Right renal cortex interstitium (tissue), 3 donors: ENCODE measurements at places on chromosomes 3 and 15.

DNA sequence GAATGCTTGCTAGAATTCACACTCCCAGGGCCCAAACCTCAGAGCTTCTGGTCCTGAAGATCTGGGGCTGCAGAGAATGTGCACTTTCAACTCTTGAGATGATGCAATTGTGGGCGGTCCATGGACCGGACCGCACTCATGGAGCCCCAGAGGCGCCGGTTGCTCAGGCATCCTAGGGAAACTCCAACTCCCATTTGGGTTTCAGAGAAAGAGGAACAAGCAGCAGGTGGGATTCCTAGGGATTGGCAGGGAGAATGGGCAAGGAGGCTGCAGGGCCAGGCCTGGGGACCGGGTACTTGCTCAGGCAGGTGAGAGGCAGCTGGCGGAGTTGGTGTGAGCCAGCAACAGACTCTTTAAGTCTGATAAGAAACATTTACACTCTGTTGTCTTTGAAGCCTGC lies 3.5 kb downstream of the NOX5 start:
- no peak for DNase-seq

DNA sequence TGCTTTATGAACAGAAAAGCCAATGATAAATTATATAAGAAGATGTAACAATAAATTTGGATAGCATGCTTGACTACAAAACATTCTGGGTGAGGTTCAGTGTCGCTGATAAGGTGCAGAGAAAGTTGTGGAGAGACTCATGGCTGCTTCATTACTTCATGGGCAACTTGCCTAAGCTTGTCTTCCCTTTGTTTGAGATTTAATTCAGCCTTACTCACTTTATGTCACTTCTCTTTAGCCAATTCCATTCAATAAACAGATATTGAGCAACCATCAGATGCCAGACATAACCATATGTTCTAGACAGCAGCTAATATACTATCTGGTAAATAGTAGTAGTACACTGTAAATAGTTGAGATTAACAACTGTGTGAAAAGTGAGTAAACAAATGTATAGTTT lies 401.5 kb upstream of the FRG2C start:
- DNase-seq, result no peak

DNA sequence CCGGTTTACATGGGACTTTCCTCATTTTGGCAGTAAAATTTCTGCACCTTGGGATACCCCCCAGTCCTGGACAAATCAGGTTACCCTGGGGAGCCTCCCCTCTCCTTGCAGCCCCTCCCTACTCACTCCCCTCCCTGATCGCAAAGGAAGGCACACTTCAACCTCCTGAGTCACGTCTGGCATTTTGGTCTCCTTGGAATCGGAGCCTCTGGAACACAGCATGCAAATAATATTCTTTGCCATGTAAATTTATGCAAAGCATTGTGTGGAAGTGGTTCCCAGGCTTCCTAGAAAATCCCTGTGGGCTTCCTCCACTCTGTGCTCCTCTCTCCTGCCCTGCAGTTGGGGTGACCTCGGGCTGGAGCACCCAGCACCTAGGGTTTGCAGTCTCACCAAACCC lies 11.6 kb downstream of the SCN5A start:
- DNase-seq, result no peak

- no peak for DNase-seq
Measured at GRCh38 chr3:142796823-142797222, 73.0 kb downstream of the TRPC1 start.

GRCh38 chr3:194374935-194375334 lies 5.4 kb upstream of the LRRC15 start:
- no peak for DNase-seq

GRCh38 chr3:54366839-54367238 lies 244.5 kb downstream of the CACNA2D3 start:
- no peak for DNase-seq

- no peak for DNase-seq
Measured at GRCh38 chr15:85607842-85608241, 186.9 kb downstream of the KLHL25 start.

DNA sequence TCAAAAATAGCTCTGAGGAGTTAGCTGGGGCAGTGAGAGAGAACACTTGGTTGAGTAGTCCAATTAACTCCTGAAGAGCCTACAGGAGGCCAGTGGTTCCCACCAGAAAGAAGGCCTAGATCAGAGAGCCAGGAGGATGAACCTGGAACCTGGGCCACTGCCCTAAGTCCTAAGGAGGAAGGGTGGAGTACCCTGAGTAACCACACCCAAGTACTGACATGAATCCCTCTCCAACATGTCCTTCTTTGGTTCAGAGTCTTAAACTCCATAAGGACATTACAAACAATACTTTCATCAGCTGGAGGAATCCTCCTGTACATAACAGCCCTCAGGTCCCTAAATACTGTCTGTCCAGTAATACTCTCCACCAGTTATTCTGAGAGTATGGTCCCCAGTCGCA lies 25.6 kb upstream of the C3orf62 start:
- DNase-seq, result no peak

DNA sequence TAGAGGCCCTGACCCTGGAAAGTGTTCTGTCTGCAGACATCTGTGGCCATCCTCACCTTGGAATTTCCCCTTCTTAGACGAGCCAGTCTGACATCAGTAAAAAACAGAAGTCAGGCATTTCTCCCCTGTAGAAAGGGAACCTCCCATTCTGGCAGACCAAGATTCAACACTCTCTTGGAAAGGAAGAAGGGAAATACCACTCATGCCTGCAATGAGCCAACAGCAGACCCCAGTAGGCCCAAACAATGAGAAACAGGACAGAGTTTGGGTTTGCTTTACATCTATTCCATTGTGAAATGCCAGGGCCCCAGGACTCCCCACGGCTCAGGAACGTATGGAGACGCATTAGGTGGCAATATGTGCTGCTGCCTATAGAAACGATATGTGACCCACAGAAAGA lies 264.0 kb upstream of the NSMCE3 start:
- DNase-seq, result no peak

DNA sequence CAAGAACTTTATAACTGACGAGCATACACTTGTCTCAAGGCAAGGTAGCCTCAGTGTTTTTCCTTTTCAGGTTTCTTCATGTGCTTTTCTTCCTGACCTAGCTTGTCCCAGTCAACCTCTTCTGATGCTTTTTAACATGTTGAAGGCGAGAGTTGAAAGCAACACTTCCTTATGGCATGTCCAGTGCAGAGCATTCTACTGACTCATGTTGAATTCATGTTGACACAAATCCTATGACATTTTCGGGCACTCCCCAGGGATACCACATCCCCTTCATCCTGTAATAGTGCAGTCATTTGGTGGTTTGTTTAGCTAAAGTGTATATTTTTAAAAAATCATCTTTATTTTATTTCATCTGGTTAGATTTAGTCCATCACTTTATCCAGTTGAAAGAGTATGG lies 75.9 kb upstream of the CBLB start:
- DNase-seq, result no peak

DNA sequence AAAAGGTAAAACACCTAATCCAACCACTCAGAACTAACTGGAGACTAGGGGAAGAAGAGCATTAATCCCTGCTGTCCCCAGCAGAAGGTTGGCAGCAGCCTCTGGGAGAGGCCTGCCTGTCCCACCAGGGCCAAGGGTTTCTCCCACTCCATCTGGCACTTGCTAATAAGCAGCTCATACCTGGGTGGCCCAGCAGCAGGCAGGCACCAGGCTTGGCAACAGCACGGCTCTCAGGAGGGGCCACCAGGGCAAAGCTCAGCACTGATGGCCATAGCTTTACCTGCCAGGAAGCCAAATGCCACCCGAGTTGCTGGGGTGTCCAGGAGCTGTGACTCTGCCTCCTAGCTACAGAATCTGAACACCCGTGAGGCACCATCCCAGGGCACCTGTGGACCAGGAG lies 58.3 kb downstream of the BOC start:
- no peak for DNase-seq

GRCh38 chr15:40354408-40355171 lies 3.4 kb upstream of the DISP2 start:
- DNase-seq, result no peak

DNA sequence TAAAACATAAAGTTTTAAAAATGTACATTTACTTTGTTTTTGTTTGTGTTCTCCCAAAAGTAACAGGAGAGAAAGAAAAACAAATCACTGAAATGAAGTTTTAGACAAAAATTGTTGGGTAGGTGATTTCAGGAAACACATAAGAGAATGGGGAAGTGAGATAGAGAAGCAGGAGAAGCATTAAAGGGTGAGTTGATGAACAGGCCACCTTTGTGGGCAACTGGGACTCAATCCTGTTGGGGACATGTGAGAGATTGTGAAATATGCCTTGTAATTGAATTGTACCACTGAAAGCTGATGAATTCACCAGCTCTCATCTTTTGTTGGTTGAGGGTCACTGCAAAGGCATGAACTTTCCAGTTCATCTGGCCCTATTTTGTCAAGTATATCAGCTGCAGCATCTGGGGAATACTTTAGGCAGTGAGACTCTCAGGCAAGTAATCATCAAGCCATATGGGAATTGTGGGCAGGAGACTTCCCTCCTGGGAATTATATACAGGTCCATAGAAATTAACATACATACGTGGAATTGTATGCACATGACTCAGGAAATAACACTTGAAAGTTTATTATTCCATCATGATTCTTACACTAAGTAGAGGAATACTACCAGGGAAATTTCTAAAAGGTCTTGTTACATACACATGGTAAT lies 181.0 kb downstream of the ZBBX start:
- no peak for DNase-seq

DNA sequence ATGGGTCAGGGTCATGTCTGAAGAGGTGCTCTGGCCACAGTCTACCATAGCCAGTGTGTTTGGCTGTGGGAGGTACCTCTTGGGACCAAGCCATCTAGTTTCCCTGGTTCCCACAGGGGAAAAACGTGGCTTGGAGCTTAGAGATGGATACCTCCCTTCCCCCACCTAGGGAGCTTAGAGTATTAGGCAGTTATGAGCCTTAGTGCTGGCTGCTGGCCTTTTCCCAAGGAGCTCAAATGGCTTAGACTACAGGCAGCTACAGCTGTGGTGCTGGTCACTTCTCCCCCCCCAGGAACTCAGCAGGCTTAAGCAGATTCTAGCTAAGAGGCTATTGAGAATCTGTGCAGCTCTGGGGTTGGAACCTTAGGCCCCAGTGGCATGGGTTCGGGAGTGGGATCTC lies 591.2 kb downstream of the NSUN3 start:
- DNase-seq, result no peak

DNA sequence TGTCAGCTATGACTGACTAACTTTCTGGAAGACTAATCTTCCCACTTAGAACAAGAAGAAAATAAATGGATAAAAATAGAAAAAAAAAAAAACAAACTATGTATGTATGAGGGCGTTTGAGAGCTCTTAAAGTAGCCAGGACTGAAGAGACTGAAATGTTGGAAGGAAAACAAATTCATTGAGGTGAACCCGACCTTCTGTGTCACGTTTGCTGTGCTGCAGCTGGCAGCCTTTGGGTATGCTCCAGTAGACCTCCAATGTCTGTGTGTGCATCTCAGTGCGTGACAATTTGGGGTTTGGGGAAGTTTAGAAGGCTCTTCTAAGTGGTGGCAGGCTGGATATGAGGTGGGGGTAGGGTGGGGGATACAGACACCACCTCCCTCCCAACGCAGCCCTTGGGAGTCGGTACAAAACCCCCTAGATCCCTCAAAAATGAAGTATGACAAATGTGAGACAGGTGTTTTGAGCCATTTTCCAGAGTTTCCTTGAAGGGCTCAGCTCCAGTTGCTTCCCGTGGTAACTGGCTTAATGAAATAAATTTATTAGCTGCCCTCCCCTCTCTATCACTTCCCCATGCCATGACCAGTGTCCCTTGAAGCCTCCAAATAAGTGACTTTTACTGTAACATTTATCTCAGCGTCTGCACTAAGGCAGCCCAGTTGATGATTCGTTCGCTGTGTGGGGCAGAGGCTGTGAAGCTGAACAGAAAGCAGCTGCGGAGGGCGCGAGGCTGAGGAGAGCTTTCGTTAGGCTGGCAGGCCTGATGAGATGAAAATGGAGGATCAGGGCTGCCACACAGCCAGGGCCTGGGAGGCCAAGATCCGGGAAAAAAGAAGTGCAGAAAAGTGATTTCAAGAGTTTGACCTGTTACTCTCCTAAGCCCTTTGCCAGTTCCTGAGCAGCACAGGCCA lies 34.9 kb upstream of the GABRB3 start:
- peak; percentile 21 for DNase-seq

DNA sequence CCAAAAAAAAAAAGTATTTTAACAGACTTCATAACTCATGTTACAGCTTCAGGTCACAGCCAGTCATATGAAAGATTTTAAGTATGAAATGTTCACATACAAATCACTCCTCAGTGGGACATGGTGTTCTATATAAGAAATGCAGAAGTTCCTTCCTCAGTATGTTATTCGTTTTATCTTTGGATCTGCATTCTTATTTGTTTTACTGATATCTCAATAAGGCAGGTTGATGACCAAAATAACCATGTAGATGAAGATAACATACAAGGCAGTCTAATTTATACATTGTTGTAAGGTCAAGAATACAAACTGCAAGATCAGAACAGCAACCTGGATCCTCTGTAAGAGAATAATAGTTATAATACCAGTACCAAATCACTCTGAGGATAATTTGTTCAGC lies 75.6 kb downstream of the CHAC1 start:
- DNase-seq, result no peak

GRCh38 chr3:19888428-19889152 lies 45.4 kb downstream of the EFHB start:
- no peak for DNase-seq

DNA sequence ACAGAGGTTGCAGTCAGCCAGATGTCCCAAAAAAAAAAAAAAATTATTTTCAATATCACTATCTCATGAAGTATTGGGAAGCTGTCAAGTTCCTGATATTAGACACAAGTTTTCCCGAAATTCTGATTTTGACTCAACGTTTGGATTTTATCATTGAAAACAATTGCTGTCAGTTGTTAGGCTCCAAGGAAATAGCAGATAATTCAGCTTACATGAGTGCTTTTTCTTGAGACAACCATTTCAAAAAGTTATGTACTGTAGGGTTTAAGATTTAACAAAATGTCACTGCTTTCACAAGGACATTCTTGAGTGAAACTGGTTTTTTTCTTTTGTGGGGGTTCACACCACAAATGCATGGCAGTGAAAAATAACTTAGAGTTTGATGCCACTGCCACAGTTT lies 9.3 kb upstream of the SETD5 start:
- DNase-seq, result no peak

- DNase-seq, result no peak
Measured at GRCh38 chr3:138367911-138368310, 19.5 kb downstream of the MRAS start.

DNA sequence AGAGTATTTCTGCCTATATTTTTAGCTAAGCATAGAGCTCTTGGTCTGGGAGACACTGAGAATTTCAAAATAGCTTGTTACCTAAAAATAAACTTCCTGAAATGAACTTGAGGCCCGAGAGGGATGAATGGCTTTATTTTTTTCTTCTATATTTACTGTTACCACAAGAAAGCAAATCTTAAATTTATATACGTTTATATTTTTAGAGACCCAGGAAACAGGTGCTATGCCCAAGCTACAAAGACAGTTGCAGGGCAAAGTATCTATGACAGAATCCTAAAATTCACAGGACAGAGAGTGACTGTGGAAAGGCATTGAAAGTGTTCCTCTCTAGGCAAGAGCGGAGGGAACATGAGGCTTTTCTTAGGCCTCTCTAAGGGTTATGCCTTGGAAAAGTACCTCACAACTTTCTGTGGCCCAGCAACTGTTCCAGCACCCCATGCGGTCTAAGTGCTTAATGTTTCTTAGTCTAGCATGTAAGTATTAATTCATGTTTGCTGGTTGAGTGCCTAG lies 36.5 kb downstream of the TGFBR2 start:
- DNase-seq, result no peak
